ENCODE measurements at places on chromosomes 12 and 14.

GRCh38 chr12:104712968-104713367 is 245.1 kb downstream of the SLC41A2 start:
- no peak for DNase-seq

DNA sequence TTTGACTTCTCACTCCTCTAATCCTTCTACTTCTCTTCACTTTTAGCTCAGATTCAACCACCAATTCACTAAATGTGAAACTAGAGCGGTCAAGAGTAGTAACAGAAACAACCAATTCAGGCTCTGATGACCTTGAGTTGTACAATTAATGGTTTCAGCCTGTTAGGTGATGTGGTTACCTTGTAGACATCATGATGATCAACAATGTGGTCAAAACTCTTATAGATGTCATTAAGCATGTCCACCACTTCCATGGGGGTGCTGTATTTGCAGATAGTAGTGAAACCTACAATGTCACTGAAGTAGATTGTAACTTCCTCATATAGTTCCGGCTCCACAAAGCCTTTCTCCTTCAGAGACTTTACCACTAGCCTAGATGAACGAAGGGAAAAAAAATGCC is 54.1 kb upstream of the PLBD1 start:
- DNase-seq, result no peak

GRCh38 chr14:56276108-56276507 is 157.9 kb downstream of the PELI2 start:
- no peak for DNase-seq

DNA sequence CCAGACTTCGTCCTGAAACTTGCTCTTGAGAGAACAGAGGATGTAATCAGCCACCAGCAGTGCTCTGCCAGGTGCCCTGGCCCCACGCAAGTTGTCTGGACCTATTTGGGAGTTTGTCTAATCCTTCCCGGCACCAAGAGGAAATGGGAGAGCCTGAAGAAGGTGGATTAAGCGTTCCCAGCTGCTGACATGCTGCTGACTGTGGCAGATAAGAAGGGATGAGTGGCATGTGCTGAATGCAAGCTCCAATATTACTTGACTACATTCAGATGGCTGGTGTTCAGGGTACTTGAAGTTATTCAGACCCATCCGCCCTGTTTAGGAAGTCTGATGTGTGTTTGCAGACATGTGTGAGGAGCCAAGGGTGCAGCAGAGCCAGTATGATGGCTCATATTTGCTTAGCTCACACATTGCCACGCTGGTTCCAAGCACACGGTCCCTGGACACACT is 440.6 kb upstream of the CCDC196 start:
- no peak for DNase-seq

GRCh38 chr12:75452675-75453330 is 27.8 kb upstream of the GLIPR1 start:
- no peak for DNase-seq

DNA sequence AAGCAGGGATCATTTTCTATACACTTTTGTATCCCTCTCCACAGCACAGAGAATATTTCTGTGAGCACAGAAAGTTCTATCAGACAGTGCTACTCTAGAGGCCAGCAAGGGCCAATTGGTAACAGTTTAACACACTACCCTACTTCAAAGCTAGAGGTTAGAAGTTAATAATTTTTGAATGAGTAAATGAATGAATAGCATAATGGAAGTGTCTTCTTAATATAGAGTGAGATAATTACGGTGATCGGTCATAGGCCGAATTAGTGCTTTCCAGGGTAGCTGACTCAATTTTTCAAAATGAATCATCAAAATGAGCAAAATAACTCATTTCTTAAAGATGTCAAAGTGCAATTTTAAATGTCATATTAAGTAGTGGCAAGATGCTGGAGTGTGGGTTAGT is 67.0 kb upstream of the CCDC198 start:
- DNase-seq, result no peak

- no peak for DNase-seq
Measured at GRCh38 chr12:122080149-122081082, 1.9 kb downstream of the MLXIP start.

DNA sequence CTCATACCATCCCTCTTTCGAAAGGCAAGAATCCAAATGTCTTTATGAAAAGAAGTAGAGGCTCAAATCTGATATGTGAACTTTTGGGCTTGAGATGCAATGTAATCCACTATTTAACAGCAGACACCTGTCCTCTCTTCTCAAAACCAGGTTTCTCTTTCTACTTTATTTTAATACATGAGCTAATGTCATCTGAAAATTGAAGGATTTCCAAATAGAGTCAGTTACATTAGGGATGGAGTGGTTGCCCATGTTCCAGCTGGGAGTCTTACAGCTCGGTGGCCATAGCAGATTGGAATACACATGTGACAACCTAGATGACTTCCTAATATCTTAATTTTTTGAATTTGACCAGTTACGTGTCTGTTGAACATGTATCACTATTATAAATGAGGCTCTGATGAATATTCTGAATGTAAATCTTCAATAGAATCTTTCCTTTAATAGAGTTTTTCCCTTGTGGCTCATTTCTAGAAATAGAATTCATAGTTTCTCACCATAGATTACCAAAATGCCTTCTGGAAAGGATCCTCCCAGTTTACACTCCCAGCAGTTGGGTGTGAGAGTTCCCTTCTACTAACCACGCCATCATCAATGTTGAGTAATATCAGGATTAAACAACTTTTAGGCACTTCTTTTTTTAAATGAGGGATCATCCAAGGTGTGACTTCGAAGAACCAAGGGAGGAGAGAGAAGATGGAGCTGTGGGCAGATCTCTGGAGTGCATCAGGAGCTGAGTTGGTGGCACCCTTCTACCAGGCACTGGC is 49.2 kb downstream of the GPR135 start:
- DNase-seq, result no peak

GRCh38 chr12:3744229-3744901 is 8.5 kb downstream of the CRACR2A start:
- no peak for DNase-seq

- no peak for DNase-seq
Measured at GRCh38 chr14:51327376-51327775, 87.3 kb downstream of the TMX1 start.

- DNase-seq, result no peak
Measured at GRCh38 chr12:95202691-95203486, 14.4 kb downstream of the FGD6 start.
